Occipital lobe (tissue), 3 donors: ENCODE measurements at places on chromosomes 1 and 21. TPM values are rescaled to one million over a fixed set of nuclear protein-coding genes. Genes with fewer than 3 reads are reported as not detected.

- no peak for DNase-seq
These were observed 745 bp downstream of the MAGI3 start for GRCh38 chr1:113390871-113391648.

- peak; percentile 67 for DNase-seq
These were observed 27.2 kb downstream of the XCL1 start for GRCh38 chr1:168603501-168604110.

DNA sequence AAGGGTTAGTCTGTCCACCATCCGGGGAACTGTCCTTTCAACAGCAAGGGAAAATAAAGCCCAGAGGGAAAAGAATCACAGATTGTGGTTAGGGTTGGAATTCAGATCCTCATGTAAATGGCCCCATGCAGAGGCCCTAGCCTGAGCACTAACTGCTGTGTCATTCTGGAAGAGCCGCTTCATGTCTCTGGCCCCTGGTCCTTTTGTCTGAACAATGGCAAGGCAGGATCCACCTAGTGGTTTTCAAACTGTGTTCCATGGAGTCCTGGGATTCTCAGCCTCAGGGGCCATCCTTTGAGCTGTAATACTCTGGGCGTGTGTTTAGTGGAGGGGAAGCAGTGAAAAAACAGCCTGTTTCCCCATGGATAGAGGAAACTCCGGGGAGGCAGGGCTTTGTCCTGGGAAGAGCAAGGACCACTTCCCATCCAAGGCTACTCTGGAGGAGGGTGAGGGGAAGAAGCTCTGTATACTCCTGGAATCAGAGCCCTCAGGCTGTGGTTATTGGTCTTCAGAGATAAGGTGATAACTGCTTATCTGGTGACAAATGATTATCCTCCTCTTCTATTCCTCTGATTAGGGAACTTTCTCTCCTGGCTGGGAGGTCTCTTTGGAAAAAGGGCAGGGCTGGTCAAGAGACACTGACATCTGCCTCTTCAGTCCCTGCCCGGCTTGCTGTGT, 19.2 kb downstream of the PAX7 start:
- no peak for DNase-seq

- no peak for DNase-seq
These were observed 40.8 kb upstream of the MPZL1 start for GRCh38 chr1:167681024-167681423.

DNA sequence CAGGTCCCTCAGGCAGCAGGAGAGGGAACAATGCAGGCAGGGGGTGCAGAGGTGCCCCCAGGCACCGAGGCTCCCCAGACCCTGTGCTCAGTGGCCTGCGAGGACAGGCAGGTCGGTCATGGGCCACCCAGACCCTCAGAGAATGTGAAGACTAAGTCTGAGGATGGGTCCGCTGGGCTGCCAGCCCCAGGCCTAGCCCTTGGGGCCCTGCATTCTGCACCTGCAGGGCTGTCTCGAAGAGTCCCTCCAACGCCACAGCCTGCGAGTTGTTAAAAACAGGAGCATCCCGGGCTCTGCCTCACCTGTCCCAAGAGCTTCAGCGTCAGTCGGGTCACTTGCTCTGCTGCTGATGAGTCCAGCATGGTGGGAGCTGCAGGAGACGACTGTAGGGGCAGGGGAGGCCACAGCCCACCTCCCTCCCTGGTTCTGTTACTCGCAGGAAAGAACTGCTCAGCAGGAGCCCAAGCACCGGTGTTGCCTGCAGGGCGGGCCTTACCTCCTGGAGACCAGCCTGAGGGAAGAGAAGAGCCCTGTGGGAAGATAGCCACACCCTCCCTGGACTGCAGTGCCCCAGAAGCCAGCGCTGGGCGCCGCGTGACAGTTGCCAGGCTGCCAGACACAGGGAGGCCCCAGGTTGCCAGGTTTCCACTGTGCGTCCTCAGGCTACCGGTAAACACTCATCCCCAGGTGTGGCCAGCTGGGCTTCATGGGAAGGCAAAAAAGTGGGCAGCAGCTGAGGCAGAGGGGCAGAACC, 5.8 kb downstream of the C21orf58 start:
- DNase-seq: no peak

- DNase-seq: no peak
These were observed 240.4 kb downstream of the PTGER3 start for GRCh38 chr1:70807088-70807664.

DNA sequence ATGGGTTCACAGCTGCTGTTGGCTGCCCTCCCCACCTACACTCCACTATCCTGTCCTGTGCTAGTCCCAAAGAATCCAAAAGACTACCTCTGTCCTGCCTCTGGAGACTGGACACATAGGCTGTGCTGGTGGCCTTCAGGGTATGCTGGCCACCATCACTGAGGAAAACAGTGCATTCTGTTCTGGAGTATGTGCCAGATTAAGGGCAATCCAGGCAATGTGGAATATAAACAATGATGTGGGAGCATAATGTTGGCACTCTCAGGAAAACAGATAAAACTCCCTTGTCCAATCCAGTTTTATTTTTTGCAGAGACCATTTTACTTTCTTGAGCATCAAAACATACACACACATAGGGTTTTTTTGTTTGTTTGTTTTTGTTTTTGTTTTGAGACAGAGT, 94.3 kb downstream of the GLUL start:
- DNase-seq: no peak

DNA sequence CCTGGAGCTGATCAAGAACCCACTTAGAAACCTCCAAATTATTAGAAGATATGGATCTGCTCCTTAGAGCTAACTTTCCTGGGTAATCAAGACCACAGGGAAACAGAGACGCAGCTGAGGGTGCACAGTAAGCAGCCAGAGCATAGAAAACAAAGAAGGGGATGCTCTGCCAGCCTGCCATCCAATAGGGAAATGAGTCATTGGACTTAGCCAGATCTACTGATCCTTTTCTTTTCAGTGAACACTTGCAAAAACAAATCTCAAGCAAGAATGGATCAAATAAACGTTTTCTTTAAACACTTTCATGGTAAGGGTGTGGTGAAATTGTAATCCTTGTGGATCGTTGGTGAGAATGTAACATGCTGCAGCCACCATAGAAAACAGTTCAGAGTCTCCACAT, 474.0 kb downstream of the LTN1 start:
- no peak for DNase-seq

GRCh38 chr1:22920734-22921451, 51.8 kb downstream of the LACTBL1 start:
- no peak for DNase-seq

DNA sequence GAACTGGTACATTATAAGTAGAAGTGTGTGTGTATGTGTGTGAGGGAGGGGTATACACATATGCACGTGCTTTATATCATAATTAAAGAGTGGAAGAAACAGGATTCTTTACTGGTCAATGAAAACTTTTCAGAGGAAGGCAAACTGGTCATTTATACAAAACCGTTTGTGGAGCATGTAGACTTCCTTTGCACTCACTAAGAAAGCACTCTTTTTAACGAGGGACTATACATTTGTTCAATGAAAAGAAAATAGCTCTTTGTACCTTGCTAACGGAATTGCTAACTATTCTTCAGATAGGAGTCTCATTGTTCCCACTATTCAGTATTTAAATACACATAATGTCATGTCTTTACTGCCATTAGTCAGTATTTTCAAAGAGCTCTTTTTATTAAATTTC, 219.3 kb downstream of the ST6GALNAC3 start:
- DNase-seq: no peak

DNA sequence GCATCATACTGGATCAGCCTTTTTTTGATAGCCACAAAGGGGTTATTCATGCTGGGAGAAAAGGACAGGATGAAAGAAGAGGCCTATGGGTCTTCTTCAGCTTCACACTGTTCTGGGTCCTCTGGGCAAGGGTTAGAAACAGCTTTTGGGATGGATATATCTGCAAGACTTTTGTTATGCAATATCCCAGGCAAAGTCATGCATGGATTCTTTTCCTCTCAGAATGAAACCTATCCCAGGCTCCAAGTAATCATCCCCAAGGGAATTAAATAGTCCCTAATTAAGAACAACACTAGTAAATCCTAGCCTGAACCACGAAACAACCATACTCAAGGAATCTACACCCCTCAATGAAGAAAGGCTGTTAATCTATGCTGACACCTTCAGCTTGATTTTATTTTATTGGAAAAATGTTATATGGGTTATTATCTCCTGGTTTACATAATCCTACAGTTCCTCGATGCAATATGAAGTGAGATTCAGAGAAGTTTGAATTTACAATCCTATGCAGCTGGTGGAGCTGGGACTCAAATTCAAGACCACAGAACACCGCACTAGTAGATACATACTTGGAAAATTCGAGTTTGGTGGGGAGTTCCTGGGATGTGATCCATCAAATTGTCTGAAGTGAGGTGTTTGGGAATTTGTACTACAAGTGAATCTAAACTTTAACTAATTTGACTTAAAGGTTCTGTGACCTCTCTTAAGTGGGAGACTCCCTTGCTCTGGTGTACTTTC, 338.6 kb downstream of the TBX15 start:
- DNase-seq: no peak

DNA sequence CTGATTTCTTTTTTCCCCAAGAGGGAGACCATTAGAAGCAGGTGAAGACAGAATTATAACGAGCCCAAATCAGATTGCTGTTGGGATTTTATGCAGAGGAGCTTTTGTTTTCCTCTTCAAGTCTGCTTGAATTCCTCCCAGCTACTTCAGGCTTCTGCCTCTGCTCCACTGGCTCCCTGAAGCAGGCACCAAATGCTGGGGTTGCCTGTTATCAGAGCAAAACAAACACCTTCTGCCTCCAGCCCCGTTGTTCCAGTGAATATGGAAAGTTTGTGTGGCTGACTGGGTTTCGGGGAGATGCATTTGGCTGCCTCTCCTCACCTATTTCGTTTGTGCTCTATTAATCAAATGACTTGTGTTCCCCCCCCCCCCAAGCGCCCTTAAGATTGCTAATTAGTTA, 209.2 kb downstream of the URB2 start:
- DNase-seq: no peak

DNA sequence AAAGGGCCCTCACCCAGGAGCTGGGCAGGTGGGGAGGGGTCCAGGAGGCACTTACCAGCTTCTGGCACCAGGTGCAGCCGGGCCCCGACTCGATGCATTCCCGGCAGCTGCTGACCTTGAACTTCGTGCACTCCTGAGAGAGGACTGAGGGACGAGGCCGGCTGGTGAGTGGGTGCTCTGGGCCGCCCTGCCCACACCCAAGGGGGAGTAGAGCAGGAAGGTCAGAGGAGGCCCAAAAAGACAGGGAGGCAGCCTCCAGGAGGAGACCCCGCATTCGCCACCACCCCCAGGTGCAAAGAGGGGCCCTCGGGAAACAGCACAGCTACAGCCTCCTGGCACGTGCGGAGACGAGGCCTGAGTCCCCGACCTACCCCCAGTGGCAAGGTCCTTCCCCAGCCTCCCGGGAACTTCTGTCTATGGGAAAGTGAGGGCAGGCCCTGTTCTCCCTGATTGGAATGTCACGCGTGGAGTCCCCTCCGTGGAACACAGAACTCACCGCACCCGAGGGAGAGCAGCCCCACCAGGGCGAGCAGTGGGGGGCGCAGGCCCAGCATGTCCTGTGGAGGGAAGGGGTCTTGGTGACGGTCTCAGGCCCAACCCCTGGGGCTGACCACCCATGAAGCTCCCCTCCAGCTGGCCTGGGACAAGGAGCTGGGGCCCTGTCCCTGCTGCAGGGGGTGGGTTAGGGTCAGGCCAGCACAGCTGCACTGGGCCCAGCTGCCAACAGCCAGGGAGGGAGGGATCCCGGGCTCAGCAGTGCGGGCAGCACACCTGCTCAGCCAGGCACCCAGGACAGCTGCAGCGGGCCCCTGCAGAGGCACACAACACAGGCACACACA, 10.3 kb downstream of the ITGB2 start:
- no peak for DNase-seq

DNA sequence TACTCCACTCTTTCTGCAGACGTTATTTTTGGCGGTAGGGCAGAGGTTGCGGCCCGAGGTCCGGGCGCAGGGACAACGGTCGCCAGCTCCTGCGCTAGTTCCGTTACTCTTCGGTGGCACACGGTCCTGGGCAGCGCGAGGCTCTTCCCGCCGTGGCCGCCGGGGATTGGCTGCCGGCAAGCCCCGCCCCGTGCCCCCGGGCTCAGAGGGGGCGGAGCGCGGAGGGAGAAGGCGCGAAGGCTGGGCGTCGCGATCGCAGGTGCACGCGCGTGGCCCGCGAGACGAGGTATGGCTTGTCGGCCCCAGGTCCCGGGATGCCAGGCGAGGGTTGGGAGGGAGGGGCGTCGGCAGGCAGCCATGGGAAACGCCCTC, 518 bp upstream of the SHE start:
- DNase-seq: no peak

- no peak for DNase-seq
These were observed 54.8 kb downstream of the SAMSN1 start for GRCh38 chr21:14491269-14491681.

- no peak for DNase-seq
These were observed 55.8 kb downstream of the MAP3K7CL start for GRCh38 chr21:29186246-29186645.

- no peak for DNase-seq
These were observed at the start of gene MYOCOS for GRCh38 chr1:171622152-171622462. Gene MYOCOS, plus strand, starts transcription at chr1:171622243. Its CDS starts 1,641 bp downstream, at chr1:171623884.

GRCh38 chr1:31670593-31670964, 25.9 kb upstream of the PEF1 start:
- DNase-seq: no peak

DNA sequence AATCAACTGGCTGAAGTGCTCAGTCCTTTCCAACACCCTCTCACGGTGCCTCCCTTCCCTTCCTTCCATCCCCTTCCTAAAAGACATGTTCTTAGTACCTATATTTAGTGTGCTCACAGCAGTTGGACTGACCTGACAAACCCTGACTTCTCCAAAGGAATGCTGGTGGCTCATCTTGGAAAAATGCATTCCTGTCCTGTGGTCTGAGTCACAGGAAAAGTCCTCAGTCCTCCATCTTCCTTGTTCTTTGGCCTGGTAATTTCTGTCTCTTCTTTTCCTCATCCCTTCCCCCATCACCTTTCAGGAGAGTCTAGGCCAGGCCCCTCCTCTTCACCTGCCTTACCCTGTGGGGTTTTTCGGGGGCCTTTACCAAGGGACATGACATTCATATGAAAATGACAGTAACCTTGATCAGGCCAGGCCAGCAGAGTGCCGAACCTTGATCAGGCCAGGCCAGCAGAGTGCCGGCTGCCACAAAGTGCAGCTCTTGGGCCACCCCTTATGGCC, 7.2 kb downstream of the ATP1B1 start:
- DNase-seq: no peak

- peak; percentile 27 for DNase-seq
These were observed 28.1 kb upstream of the PLXNA2 start for GRCh38 chr1:208272311-208272710.

GRCh38 chr1:201739080-201739479, 89.9 kb upstream of the IPO9 start:
- DNase-seq: no peak

GRCh38 chr1:31575369-31576140, 760 bp upstream of the TINAGL1 start:
- no peak for DNase-seq

KISS1 gene
- total RNA-seq: not detected

CR1L gene
- 0.16 TPM for total RNA-seq

PPCS gene
- total RNA-seq: 16.7 TPM

TMEM82 gene
- total RNA-seq: not detected

CCDC27 gene
- total RNA-seq: not detected

HES2 gene
- 0.16 TPM for total RNA-seq

PTGS2 gene
- total RNA-seq: 1.7 TPM

FMOD gene
- 1.1 TPM for total RNA-seq

PTAFR gene
- 4.7 TPM for total RNA-seq

HIVEP3 gene
- 21.5 TPM for total RNA-seq

HRNR gene
- not detected for total RNA-seq
